Stimulated activated CD4-positive, alpha-beta T cell treated with anti-CD3 and anti-CD28 coated beads, Interleukin-15, amount 100 ng/mL, for 48 hours (primary cell): ENCODE measurements at places on chromosomes 6 and 20.

GRCh38 chr6:42448391-42448790, 3.3 kb downstream of the TRERF1 start:
- DNase-seq: no peak

DNA sequence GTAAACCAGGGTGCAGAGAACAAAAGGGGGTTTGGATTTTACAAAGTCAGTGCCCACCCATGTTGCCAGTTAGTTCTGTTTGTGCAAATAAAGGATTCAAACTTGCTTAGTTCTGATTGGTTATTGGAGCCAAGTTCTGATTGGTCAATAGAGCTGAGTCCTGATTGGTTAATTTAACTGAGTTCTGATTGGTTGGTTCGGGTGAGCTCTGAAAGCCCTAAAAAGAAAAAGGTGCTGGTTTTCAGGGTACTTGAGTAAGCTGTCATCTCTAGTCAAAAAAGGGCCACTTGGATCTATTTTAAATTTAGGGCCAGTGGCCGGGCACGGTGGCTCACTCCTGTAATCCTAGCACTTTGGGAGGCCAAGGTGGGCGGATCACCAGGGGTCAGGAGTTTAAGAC, 47.6 kb downstream of the SCGN start:
- DNase-seq: no peak

GRCh38 chr6:18147160-18147559, 7.7 kb downstream of the TPMT start:
- DNase-seq: no peak

GRCh38 chr20:14544688-14545087, 207.3 kb upstream of the FLRT3 start:
- DNase-seq: no peak

GRCh38 chr20:48683467-48684175, 144.2 kb downstream of the PREX1 start:
- no peak for DNase-seq

DNA sequence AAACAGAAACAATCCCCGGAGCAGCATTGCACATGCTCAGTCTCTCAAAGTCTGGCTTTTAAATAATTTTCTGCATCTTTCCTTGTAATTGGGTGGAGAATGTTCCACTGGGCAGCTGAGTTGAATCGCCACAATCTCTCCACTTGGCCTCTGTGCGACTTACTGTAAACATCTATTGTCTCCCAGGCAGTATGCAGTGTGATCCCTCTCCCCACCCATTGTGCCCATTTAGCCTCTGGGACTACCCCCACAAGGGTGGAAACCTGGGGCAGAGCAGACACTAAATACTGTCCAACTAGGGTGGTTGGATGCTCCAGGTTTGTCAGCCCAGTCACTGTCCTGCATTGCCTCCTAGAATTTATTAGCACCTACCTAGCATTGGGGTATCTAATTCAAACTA, 96.2 kb downstream of the JARID2 start:
- no peak for DNase-seq

DNA sequence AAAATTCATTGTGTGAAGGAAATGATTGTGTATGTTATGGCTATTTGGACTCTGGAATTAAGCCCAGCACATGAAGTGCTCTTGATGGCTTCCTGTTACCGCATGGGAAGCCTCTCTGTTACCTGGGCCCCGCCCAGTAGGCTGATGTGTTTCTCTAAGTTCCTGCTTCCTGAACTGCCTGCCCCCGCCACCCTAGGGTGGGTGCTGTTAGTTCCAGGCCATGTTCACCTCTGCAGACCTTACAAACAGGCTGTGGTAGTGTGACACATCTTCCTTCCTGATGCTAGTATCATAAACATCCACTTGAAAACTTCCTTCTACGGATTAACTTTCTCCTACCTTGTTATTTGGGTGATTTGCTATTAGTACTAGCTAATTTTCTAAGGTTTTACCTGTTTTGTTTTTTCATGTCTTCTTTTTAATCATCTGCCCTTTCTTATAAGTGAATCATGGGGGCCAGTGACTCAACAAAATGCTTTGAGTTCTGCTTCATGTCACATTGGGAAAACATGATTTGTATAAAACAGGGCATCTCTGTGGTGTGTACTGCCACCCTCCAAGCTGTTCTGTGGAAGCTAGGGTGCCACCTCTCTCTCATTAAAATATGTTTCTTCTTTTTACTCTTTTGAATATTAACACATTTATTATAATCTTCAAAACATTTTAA, 40.6 kb downstream of the SH3BGRL2 start:
- peak; percentile 41 for DNase-seq

- no peak for DNase-seq
Observed at GRCh38 chr6:3291346-3291745, 32.6 kb downstream of the PSMG4 start.

- DNase-seq: no peak
Observed at GRCh38 chr6:136117081-136117480, 133.0 kb downstream of the MTFR2 start.

GRCh38 chr6:91273729-91274128, 686.9 kb upstream of the MAP3K7 start:
- DNase-seq: no peak

- no peak for DNase-seq
Observed at GRCh38 chr6:61538801-61539200, 747.2 kb downstream of the KHDRBS2 start.

GRCh38 chr6:36913082-36913481, 27.3 kb downstream of the C6orf89 start:
- DNase-seq: no peak

DNA sequence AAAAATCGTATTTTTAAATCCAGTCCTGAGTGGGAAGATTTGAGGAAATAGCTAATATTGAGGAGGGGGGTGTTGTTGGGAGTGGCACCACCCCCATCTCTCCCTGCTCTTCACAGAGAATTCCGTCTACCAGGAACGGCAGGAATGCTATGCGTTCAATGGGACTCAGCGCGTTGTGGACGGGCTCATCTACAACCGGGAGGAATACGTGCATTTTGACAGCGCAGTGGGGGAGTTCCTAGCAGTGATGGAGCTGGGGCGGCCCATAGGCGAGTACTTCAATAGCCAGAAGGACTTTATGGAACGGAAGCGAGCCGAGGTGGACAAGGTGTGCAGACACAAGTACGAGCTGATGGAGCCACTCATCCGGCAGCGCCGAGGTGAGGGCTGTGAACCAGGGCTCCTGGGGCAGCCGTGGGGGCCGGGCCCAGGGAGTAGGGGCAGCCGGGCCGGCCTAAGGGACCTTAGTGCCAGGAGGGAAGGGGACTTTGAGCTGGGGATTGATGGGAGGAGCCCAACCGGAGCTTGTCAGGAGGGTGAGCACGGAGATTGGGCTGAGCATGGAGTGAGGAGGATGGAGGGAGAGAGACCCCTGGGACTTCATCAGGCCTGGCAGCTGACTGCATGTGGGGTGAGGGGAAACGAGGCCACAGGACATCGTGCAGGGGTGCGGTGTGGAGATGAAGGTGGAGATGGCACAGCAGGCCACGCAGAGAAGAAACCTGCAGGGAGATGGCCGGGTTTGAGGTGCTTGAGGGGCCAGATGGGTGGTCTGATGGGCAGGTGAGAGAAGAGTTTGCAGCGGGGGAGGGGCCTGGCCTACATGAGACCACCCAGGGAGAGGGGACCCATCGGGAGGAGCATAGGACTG, 41.3 kb downstream of the HLA-DPB1 start:
- DNase-seq: no peak

GRCh38 chr6:34772940-34773339, 15.6 kb downstream of the SNRPC start:
- no peak for DNase-seq

GRCh38 chr6:31734821-31735406, 1.4 kb downstream of the CLIC1 start:
- peak; percentile 38 for DNase-seq

- no peak for DNase-seq
Observed at GRCh38 chr6:144758602-144759001, 473.5 kb downstream of the UTRN start.

- DNase-seq: no peak
Observed at GRCh38 chr6:137845460-137845859, 21.6 kb upstream of the TNFAIP3 start.

GRCh38 chr6:35796236-35796635, 887 bp downstream of the CLPS start:
- DNase-seq: no peak

- DNase-seq: no peak
Observed at GRCh38 chr6:148457843-148458159, 115.2 kb downstream of the SASH1 start.

DNA sequence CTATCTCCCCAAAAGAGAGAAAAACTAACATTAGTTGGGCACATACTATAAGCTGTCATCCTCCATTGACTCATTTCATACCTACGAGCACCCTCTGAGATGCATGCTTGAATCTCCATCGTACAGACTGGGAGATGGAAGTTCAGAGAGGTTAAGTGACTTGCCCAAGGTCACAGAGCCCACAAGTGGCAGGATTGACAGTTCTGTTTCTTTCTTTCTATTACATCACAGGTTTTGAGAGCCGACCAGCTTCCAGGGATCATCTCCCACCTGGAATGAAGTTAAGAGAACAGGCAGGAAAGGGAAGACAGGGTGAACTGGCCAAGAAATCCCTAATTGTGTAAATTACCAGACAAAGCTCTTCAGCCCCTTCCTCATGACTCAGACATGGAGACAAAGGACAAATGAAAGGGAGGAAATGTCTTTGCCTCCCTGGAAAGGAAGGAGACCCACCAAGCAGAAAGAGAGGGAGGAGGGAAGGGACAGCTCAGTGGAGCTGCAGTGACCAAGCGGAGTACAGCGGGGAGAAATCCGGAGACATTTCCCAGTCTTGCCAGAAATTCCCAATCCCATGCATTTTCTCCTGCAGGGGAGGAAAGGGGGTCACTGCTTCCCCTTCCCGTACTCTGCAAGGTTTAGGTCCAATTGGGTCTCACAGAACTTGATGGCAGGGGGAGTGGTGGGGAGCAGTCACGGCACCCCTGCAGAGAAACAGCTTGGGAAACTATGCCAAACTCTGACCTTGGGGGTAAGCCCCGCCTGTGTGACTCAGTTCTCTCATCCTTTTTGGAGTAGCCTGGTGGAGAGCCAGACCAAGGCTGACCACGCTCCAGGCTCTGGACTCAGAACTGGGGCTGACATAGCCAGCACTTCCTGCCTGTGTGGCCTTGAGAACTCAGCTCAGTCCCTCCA, 154.3 kb downstream of the ANKRD60 start:
- no peak for DNase-seq

GRCh38 chr20:43040427-43040826, 149.3 kb downstream of the PTPRT start:
- DNase-seq: no peak

DNA sequence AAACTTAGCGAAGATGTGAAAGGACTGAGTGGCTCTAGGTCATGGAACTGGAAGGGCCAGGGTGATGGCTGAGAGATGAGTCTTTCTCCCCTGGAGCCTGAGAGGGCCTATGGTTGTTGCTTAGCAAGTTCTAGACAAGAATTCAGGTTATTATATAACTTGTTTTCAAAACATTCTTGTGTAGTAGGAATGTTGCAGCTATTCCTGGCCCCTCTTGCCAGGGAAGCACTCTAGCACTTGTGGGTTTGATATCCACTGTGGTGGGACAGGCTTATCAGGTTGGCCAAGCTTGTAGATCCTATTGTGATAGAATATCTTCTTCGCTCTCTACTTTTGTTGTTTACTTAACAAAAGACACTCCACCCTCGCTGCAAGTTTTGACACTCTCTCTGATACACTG, 211.8 kb upstream of the CITED2 start:
- no peak for DNase-seq

GRCh38 chr20:14691994-14692393, 354.6 kb upstream of the FLRT3 start:
- DNase-seq: no peak
